ENCODE measurements at places on chromosomes 6 and 20.

DNA sequence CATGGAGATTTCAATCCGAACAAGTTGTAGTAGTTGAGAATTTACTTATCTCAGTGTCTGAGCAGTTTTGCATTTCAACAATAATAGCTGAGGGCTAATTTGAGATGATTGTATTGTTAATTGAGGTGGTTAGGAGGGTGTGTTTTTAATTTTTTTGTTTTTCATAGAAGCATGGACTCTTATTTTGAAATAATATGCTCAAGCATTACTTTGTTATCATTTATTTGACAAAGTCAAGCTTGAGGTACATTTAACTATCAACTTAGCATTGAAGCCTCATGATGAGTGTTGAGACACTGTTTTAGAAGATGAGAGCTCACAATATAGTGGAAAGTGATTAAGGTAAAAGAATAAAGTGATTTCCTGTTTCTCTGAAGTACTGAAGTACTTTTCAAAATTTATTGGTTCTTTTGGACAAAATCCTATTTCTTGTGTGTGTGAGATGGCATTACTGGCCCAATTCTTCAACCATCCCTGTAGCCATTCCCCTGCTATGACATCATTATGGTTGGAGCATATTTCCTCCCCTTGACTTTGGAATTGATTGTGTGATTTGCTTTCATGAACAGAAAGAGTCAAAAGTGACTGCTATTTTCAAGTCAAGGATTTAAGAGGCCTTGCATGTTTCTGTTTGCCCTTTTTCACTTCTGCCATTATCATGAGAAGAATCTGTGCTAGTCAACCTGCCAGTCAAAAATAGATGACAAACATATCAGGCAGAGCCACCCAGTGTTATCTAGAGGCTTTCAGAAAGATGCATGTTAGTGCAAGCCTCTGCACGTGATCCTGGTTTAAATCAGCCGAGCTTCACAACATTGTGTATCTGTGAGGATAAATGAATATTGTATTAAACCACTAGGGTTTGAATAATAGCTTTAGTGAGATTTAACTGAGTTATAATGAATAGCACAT is 1112.3 kb upstream of the CITED2 start:
- peaks cover 24% of the 10 kb centered on the region for H3K4me1 ChIP-seq
- H3K36me3 ChIP-seq, result no peaks in the 10 kb centered on the region
- H3K27ac ChIP-seq, result peak overlapping the region; percentile 88
- no peaks in the 10 kb centered on the region for H3K27me3 ChIP-seq

DNA sequence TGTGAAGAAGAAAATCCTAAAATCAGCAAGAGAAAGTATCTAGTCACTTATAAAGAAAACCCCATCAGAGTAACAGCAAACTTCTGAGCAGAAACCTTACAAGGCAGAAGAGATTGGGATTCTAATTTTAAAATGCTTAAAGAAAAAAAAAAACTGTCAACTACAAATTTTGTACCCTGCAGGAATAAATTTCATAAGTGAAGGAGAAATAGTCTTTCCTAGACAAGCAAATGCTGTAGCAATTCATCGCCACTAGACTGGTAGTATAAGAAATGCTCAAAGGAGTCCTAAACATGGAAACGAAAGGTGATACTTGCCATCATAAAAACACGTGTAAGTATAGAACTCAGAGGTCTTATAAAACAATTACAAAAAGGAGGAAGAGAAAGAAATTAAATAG is 54.4 kb downstream of the PDSS2 start:
- no peaks in the 10 kb centered on the region for H3K36me3 ChIP-seq
- no peak overlapping the region for H3K27ac ChIP-seq
- H3K27me3 ChIP-seq, result no peaks in the 10 kb centered on the region

DNA sequence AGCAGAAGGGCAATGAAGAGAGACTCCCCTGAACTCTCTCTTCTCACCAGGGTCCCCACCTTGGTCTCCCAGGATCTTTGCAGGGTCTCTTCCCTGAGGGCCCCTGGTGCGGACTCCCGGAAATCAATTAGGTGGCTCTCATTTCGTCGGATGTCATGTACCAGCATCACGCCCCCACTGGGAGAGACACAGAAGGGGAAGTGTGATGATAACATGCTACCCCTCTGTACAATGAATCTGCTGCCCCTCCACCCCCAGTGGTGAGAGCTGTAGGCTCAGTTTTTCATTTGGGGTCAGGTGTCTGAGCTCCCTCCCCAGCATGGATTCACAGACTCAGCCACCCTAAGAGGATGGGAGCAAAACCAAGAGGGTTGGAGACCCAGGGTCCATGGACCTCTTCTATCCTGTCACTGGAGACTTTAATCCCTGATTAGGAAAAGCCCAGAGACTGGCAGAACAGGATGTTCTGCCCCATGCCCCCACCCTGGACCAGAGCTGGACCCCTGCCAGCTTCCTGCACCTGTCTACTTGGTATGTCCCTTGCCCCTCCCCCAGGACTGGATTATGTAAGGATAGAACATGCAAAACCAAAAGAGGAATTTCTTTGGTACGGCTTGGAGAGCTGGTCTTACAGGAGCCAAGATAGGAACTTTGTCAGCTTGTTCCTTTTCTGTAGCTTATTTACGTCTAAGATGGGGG is 11.1 kb downstream of the GGT7 start:
- DNase-seq, result no peak
- no peaks in the 10 kb centered on the region for H3K4me1 ChIP-seq
- peaks cover 16% of the 10 kb centered on the region for H3K36me3 ChIP-seq
- H3K4me3 ChIP-seq, result no peak overlapping the region
- H3K27me3 ChIP-seq, result no peaks in the 10 kb centered on the region

- H3K27me3 ChIP-seq, result no peaks in the 10 kb centered on the region
- H3K4me1 ChIP-seq, result no peaks in the 10 kb centered on the region
- no peak for DNase-seq
- no peaks in the 10 kb centered on the region for H3K36me3 ChIP-seq
These were observed 74.7 kb upstream of the TNFAIP3 start for GRCh38 chr6:137792160-137793033.

GRCh38 chr6:11357285-11357684 is 124.8 kb upstream of the NEDD9 start:
- H3K4me3 ChIP-seq, result no peak overlapping the region
- peaks cover 15% of the 10 kb centered on the region for H3K4me1 ChIP-seq
- H3K27me3 ChIP-seq, result no peaks in the 10 kb centered on the region
- no peaks in the 10 kb centered on the region for H3K36me3 ChIP-seq
- DNase-seq, result no peak

DNA sequence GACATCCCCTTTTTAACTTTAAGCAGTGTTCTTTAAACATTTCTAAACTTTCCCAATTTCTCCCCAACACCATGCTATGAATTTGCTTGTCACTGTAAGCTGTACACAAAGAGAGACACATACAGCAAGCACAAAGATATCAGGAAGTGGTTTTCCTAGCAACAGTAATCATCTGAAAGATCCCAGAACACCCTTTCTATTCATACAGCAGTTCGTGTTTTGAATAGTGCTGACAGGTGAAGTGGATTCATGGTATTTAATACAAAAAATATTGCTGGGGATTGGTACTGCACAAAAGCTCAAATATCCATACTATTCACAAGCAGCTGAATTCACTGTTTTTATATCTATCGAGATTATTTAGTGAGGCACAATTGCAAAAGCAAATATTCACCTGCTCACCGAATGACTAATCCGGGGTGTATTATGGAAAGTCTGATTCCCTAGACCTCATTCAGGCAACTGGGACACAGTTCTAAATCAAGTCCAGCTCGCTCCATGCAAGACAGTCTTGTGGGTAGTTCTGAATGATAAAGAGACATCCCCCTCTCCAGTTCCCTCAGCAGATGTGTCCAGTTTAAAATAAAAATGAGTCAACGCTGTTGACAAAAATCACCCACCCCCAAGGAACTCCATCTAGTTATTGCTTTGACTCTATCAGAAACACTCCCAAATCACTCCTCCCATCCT is 107.1 kb upstream of the TSHZ2 start:
- no peak overlapping the region for H3K27ac ChIP-seq
- no peak overlapping the region for H3K4me3 ChIP-seq
- DNase-seq, result peak; percentile 14
- H3K36me3 ChIP-seq, result no peaks in the 10 kb centered on the region
- no peaks in the 10 kb centered on the region for H3K4me1 ChIP-seq
- H3K27me3 ChIP-seq, result no peaks in the 10 kb centered on the region

GRCh38 chr6:89566930-89567629 is 71.5 kb downstream of the LYRM2 start:
- H3K27ac ChIP-seq, result no peak overlapping the region
- no peak overlapping the region for H3K4me3 ChIP-seq
- no peaks in the 10 kb centered on the region for H3K4me1 ChIP-seq
- no peak for DNase-seq
- H3K36me3 ChIP-seq, result no peaks in the 10 kb centered on the region
- H3K27me3 ChIP-seq, result peaks cover 8% of the 10 kb centered on the region

DNA sequence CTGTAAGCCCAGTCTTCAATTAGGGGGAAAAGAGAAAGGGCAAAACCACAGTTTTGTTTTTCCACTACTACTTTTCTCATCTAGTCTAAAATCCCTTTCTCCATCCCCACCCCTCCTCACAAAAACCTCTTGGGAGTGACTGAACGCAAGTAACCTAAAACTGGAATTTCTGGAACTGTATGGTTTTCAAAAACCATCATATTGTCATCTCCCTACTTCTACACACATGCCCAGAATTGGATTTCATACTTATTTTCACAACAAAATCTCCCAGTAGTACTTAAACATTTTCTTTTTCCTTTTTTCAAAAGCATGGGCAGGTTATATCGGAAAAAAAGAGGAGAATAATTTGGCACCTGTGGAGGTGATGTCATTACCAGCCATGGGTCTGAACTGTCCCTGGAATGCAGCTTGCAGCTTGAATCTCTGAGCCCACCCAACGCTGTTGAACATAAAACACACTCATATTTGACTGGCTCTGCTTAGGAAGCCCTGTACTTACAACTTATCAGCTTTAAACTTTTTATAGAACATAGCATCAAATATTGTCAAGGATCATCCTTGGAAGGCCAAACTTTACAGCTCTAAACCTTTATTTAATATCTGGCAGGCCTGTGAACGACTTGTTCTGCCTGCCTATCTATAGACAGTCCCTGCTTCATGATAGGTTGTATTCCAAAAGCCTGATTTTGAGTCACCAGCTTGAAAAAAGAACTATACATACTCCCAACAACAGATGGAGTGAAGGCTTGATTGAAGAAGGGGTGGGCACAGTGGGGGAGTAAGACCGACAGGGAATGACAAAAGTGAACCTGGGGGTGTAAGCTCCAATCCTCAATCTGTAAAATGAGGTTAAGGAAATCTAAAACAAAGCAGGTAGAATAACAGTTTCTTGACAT is 59.3 kb downstream of the EPB41L2 start:
- no peak overlapping the region for H3K27ac ChIP-seq
- H3K27me3 ChIP-seq, result no peaks in the 10 kb centered on the region
- DNase-seq, result no peak
- peaks cover 19% of the 10 kb centered on the region for H3K4me1 ChIP-seq
- no peaks in the 10 kb centered on the region for H3K36me3 ChIP-seq

DNA sequence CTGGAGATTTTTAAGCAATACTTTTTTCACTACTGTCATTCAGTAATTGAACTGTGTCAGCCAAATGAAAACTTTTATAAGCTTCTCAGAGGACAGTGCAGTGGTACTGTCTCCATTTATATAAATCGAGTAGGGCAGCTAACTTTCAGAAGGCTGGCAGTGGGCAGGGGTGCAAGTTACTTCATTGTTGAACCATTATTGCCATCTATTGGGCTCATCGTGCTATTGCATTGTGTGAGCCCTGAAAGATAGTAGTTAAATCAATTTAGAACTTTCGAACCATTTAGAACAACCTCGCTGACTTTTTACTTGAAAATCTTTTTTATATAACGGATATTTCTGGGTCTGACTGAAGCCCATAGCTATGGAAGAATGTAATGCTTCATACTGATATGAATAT is 347.8 kb upstream of the PLCB4 start:
- no peak overlapping the region for H3K4me3 ChIP-seq
- peak; percentile 29 for DNase-seq
- H3K4me1 ChIP-seq, result no peaks in the 10 kb centered on the region
- no peak overlapping the region for H3K27ac ChIP-seq
- H3K36me3 ChIP-seq, result no peaks in the 10 kb centered on the region

DNA sequence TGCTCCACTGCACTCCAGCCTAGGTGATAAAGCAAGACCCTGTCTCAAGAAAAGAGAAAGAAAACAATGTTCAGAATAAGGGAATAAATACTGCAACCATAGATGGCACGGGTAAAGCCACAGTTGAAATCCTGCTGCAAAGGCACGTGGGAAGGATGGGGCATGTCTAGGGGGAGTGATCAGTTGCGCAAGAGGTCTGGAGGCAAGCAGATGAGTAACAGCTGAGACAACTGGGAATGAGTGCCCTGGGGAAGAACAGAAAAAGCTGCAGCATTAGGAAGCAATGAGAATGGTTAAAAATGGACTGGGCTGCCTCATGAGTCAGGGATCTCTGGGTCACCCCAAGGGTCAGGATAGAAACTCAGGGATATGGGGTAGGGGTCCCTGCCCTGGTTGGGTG is 96.3 kb downstream of the GMPR start:
- peak overlapping the region; percentile 85 for H3K27ac ChIP-seq
- peaks cover 71% of the 10 kb centered on the region for H3K4me1 ChIP-seq
- no peaks in the 10 kb centered on the region for H3K27me3 ChIP-seq
- H3K36me3 ChIP-seq, result no peaks in the 10 kb centered on the region
- peak; percentile 93 for DNase-seq

DNA sequence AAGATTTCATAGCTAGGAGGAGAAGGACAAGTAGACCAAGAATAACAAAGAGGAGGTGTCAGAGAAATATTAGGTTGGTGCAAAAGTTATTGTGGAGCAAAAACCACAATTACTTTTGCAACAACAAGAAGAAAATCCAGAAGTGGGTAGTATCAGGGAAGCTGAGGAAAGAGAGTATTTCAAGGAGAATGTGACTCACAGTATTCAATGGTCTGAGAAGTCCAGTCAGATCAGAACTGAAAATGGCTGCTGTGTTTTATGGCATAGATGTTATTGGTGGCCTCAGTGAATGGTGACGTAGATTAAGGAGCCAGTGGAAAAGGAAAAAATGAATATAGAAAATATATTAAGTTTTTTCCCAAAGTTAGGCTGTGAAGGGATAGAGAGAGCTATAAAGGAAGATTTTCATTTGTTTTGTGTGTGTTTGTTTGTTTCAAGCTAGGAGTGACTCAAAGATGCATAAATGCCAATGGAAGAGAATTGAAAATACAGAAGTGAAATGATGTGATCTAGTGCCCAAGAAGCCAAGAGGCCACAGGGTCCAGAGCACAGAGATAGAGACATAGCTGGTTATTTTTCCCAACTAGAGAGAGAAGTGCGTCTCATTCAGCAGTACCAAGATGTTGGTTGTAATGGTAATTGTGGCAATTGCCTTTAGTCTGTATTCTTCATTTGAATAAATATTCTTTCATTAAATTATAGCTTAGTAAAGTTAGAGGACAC is 112.8 kb downstream of the ADTRP start:
- no peaks in the 10 kb centered on the region for H3K4me1 ChIP-seq
- H3K27ac ChIP-seq, result no peak overlapping the region
- no peak overlapping the region for H3K4me3 ChIP-seq
- no peaks in the 10 kb centered on the region for H3K36me3 ChIP-seq
- no peak for DNase-seq

GRCh38 chr6:99096170-99096569 is 148.4 kb upstream of the FBXL4 start:
- no peak overlapping the region for H3K4me3 ChIP-seq
- no peak for DNase-seq
- H3K27ac ChIP-seq, result no peak overlapping the region
- no peaks in the 10 kb centered on the region for H3K27me3 ChIP-seq
- no peaks in the 10 kb centered on the region for H3K36me3 ChIP-seq
- H3K4me1 ChIP-seq, result no peaks in the 10 kb centered on the region

- H3K27ac ChIP-seq, result no peak overlapping the region
- H3K4me3 ChIP-seq, result no peak overlapping the region
- DNase-seq, result peak; percentile 83
- no peaks in the 10 kb centered on the region for H3K36me3 ChIP-seq
- no peaks in the 10 kb centered on the region for H3K4me1 ChIP-seq
These were observed 25.6 kb upstream of the PHACTR3 start for GRCh38 chr20:59578436-59579403.

Data from osteoblast (primary cell).